ENCODE measurements at places on chromosomes 6 and 20.
A peak's percentile ranks its signal among the peaks of the same experiment; 100 is the strongest.

DNA sequence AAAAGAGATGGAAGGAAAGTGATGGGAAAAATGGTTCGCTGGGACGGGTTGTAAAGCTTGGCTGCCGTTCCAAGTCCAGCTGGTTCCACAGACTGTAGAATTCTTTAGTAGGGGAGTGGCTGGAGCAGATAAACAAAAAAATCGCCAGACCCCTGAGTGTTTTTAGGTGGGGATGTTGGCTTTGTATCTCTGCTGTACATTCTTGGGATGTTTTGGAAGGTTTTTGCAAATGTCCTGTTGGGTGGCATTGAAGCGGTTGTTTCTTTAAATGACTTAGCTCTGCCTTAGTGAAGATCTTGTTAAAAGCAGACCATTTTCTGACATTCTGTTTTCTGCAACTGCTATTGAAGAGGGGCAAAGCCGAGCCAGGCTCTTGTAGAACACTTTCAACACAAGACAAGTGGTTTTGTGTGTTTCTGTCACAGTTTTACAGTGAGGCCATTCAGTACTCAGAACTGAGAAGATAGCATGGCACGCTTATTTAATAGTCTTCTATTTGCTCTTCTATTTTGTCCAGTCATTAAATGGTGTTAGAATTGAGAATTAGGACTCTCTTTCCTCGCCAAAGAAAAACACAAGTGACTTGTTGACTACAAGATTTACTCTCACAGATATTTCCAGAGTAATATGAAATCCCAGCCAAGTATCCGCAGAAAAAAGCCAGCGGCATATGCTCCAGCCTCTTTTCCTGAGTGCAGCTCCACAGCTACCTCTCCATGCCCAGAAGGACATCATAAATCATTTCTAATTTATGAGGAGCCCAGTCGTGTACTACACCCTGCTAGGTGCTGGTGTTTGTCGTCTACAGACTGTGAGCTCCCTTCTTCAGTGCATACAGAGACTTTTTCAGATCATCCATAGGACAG lies 65.8 kb downstream of the PHACTR2 start:
- no peak for DNase-seq

- DNase-seq, result no peak
Observed at GRCh38 chr6:90087106-90087833, 193.0 kb downstream of the GJA10 start.

- DNase-seq, result no peak
Observed at GRCh38 chr6:29763491-29764289, 40.5 kb downstream of the HLA-F start.

- DNase-seq, result no peak
Observed at GRCh38 chr6:148851683-148852556, 105.1 kb downstream of the UST start.

GRCh38 chr6:113052506-113052905 lies 705.4 kb downstream of the RFPL4B start:
- no peak for DNase-seq

- no peak for DNase-seq
Observed at GRCh38 chr6:11209906-11210305, 22.6 kb downstream of the NEDD9 start.

DNA sequence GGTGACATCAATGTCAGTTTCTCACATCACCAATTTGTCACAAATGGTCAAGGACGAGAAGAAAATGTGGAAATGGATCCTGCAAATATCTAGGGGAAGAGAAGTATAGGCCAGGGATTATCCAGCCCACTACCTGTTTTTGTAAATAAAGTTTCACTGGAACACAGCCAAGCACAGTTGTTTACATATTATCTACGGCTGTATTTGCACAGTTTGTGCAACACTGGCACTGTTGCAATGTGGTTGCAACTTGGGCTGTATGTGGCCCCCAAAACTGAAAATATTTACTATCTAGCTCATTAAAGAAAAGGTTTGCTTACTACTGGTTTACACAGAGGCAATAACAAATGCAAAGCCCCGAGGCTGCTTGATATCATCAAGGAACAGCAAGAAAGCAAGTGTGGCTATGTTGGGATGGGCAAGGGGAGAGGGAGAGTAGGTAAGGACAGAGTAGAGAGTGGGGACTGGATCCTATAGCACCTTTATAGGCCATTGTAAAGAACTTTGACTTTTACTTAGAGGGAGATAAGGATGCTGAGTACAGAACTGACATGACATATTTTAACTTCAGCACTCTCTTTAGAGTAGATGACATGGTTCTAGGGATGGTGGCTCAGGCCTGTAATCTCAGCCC lies 11.8 kb upstream of the STXBP5 start:
- no peak for DNase-seq

- DNase-seq, result no peak
Observed at GRCh38 chr6:18392346-18392877, 5.3 kb downstream of the RNF144B start.

GRCh38 chr6:30156262-30156599 lies 4.8 kb downstream of the TRIM10 start:
- DNase-seq, result no peak

GRCh38 chr20:20783450-20783849 lies 71.0 kb upstream of the RALGAPA2 start:
- no peak for DNase-seq

GRCh38 chr6:6191909-6192308 lies 128.6 kb downstream of the F13A1 start:
- no peak for DNase-seq

- no peak for DNase-seq
Observed at GRCh38 chr6:142845624-142846458, 99.1 kb downstream of the HIVEP2 start.

GRCh38 chr6:166752097-166752496 lies 125.0 kb upstream of the RPS6KA2 start:
- DNase-seq, result no peak

- peak; percentile 79 for DNase-seq
Observed at GRCh38 chr20:57388953-57389694, 2.1 kb upstream of the RBM38 start.

DNA sequence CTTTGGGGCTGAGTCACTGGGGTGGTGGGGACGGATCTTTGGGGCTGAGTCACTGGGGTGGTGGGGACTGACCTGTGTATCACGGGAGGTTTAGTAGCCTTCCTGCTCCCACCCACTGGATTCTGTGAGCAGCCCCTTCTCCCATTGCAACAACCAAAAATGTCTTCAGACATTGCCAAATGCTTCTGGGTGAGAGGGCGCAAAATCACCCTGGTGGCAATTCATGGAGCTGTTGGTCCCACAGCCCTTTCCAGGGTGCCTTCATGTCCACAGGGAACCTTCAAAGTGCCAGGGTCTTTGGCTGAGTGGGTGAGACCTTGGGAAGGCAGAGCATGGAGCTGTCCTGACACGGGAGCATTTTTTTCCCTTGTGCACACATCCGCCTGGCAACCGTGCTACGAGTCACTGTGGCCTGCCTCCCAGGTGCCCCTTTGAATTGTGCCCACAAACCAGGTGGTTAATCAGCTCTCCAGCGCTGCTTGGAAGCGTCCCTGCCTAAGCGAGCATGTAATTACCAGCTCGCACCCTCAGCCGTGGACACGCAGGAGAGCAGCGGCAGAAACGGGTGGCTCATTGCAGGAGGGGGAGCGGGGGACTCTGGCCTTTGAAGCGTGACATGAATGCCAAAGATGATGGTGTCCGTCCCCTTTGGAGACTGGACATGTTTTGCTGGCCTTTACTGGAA lies 27.4 kb upstream of the APCDD1L start:
- no peak for DNase-seq

- no peak for DNase-seq
Observed at GRCh38 chr6:168244961-168245551, 74.5 kb downstream of the DACT2 start.

DNA sequence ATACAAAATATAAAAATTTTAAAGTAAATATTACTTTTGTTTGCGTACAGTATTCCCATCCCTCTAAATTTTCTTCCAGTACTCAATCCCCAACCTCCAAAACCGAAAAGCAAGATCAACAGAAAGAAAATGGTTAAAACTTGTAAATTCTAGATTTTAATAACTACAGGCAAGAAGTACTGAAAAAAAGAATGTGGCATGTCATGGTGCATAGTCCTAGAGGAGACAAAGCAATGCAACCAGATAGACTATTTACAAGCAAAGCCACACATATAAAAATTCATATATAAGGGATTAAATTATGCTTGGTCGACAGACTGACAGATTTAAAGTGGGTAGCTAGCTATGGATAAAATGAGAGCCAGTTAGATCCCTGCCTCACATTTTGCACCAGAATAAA lies 56.5 kb upstream of the HFE start:
- DNase-seq, result no peak

DNA sequence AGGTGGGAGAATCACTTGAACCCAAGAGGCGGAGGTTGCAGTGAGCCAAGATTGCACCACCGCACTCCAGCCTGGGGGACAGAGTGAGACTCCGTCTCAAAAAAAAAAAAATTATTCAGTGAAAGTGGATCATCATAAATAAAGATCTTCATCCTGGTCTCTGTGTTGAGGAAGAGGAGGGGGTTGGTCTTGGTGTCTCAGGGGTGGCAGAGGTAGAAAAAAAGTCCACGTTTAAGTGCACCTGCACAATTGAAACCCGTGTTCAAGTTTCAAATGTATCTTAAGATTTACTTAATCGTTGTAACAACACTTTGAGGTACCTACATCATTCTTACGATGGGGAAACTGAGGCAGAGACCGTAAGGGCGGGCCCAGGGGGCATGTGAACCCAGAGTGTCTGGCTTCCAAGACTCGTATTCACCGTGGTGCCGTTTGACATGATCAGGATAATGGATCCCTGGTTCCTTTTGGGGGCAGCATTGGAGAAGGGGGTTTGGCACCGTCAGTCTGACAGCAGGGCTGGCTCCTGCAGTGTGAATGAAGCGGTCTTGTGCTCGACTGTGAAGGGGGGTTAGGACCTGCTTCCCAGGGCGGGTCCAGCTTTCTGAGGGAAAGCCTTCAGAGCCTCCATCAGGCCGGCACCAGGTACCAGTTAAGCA lies 32.9 kb upstream of the ID1 start:
- DNase-seq, result no peak

GRCh38 chr6:14102383-14102782 lies 15.2 kb upstream of the CD83 start:
- no peak for DNase-seq

GRCh38 chr6:144653885-144654505 lies 368.9 kb downstream of the UTRN start:
- DNase-seq, result no peak

GRCh38 chr6:78829407-78829806 lies 37.9 kb upstream of the IRAK1BP1 start:
- DNase-seq, result no peak

DNA sequence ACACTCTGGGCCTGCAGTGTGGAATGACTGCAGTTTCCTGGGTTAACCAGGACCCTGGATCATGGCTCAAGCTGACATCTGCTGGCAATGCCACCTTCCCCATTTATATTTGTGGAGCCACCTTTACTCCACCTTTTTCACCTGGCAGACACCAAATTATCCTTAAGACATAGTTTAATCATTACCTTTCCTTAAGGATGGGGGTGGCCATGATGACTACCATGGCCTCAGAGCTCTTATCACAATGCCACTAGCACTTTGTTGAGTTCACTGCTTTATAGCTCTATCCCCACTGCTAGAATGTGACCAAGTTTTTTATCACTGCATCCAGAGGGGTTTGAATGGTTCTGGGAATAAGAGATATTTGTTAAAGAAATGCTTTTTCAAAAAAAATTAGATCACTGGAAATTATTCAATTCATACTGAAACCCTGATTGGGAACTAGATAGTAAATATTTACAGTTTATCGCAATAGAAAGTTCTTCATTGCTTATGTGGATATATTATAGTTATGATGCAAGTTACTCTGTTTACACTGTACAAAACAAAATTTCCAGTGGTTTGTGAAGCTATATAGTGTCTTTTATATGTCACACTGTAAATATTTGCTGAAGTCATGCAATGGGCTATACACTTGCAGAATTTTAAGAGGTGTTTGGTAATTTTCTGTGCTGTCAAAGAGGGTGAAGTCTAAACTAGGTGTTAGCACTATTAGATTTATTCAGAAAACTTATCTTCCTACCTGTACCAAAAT lies 37.3 kb upstream of the IFNGR1 start:
- DNase-seq, result no peak

DNA sequence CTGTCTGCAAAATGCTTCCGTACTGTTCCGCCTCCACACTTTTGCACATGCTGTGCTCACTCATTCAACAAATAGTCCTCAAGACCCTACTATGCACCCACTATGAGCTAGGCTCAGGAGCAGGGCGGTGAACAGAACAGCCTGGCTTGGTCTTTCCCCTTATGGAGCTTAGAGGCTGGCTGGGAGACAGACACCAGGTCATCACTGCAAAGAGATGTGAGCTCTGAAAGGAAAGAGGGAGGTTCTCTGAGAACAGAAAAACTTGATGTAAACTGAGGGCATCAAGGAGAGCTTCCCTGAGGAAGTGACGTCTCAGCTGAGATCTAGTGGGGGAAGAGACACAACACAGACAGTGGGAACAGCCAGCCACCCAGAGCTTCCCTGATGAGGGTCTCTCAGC lies 31.0 kb upstream of the TGM2 start:
- DNase-seq, result no peak

DNA sequence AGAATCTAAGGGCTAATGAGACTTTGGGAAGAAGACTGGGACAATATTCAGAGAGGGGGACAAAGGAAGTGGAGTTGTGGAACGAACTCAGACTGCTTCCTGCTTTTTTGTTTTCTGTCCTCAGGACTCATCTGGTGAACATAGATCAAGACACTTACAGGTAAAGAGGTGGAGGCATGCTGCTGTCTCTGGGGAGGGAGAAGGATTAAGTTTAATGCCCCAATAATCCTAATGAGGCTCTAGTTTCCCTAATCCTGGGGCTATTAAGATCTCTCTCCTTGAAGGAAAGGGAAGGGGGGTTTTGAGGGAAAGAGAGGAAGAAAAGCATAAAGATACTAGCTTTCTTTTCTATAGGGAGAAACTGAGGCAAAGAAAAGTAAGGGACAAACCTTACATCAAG lies 4.6 kb downstream of the MSH5 start:
- no peak for DNase-seq

DNA sequence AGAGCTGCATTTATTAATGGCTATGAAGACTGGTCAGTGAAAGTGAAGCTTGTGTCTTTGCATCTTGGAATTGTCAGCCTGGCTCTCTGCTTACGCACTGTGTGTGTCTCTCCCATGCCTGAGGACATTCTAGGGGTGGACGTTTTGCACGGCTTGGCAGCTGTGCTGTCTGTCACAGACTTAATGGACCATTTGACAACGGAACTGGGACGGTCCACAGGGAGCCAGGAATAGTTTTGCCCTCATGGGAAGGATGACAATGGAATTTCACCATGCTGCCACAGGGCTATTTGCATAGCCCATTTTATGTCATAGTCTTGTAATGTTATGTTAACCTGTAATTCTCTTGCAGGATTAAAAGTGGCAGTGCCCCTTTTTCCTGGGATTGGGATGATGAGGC lies 44.7 kb downstream of the OR2B6 start:
- DNase-seq, result no peak

GRCh38 chr6:166166314-166167257 lies 1.1 kb downstream of the TBXT start:
- no peak for DNase-seq

GRCh38 chr6:18823782-18824386 lies 436.7 kb downstream of the RNF144B start:
- DNase-seq, result no peak

DNA sequence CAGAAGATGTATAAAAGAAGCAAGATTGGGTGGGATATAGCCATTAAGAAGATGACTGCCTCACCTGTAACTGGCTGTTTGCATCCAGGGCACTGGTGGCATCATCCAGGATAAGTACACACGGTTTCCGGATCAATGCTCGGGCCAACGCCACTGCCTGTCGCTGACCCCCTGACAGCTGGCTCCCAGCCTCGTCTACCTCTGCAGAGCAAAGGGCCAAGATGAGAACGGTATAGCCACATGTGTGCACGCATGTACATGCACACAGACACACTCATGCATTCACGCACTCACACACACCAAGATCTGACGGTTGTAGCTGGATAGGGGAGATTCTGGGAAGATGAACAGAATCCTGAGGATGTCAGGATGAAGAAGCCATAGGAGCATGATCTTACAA lies 3.2 kb upstream of the PSMB8 start:
- DNase-seq, result no peak
